ENCODE measurements at places on chromosomes 7 and 10.

DNA sequence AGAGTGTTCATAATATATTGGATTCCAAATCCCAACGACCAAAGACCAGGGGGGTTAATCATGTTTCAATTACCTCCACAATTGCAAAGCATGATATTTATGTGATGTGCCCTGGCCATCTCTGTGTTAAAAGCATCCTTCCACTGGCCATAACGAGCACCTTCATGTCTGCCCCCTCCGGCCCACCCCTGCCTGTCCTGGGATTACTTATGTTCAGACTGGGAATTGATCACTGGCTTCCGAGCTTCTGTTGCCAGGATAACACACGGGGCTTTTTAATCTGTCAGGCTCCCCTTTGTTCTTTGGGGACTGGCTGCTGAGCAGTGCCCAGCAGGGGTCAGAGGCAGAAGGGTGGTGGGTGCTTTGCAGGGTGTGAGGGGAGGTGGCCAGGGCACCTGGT lies 13.7 kb upstream of the CHST15 start:
- DNase-seq = no peak

DNA sequence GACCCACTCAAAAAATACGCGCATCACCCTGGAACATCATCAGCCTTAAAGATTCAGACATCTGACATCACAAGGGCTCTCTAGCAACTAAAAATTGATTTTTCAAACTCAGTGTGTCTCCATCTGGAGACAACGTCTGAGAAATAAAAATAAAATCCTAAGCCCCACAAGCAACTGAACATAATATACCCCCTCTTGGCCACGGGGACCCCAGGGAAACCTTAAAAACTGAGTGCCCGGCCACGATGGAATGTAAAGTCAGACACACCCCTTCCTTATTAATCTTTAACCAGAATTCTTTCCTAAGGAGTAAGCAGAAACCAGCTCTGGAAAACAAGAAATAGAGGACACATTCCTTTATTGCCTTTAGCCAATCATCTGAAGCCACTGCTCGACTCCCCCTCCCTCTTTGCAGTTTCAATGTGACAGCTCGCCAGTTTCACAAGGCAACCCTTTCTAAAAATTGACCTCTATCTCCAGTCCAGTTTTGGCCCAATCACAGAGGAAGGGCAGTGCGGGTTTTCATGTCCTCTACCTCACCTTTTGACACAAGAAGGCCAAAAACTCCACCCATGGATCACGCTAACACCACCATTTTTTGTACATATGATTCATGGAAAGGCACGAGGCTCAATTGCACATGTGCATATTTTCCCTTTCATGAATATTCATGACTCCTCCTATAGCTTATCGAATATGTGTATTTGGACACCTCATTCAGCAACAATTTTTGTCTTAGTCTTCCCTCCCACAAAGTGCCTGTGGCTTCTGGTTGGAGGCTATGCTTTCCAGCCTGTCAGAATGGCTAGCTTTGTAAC lies 24.2 kb downstream of the IFIT3 start:
- no peak for DNase-seq

- no peak for DNase-seq
These were observed 348.8 kb downstream of the GALNT17 start for GRCh38 chr7:71480791-71481190.

DNA sequence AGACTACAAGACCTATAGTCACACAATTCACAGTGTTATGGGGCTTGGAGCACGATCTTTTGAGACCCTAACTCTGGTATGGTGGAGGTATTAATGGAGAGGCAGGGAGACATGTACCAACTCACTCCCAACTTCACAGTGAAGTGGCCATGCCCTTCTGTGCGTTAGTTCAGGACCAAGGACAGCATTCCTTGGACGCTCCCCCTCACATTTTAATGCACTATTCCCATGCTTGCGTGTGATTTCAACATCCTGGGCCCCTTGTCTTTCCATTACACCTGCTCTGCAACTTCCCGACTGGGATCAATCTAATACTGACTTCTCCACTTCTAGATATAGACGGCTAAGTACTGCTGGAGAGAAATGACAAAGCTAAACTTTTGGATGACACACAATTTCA lies 72.7 kb downstream of the PLCE1 start:
- DNase-seq = peak; percentile 86

Measured in T47D (cell line).